Left lung (tissue), 14 donors: ENCODE measurements at places on chromosomes 1 and 21. TPM values are rescaled to one million over a fixed set of nuclear protein-coding genes. Genes with fewer than 3 reads are reported as not detected.

HUNK gene
- polyA plus RNA-seq, result 5.4 TPM

TCEA3 gene
- polyA plus RNA-seq, result 15.5 TPM

CR1L gene
- polyA plus RNA-seq, result 1.0 TPM

COL6A2 gene
- 647 TPM for polyA plus RNA-seq

DIO1 gene
- 0.95 TPM for polyA plus RNA-seq

SLFNL1 gene
- 0.90 TPM for polyA plus RNA-seq

LCA5L gene
- polyA plus RNA-seq, result 2.5 TPM

- no peak for DNase-seq
These were observed 12.3 kb upstream of the RCC2 start for GRCh38 chr1:17451731-17452130.

DNA sequence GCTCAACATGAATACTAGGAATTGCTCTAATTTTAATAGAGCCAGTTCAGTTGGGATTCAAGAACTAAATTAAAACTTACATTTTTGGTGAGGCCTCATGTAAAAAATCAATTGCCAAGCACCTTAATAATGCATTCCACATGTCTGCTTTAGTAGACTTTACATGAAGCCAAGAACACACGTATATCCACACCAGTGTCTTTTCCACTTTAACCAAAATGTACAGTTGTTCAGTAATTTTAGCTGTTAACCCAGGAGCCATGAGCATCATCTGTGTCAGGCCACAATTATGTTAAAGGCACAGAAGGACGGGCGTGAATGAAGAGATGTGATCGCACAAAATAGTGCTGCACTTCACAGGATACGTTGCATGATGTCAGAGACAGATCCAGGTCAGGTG lies 136.7 kb downstream of the TLR5 start:
- DNase-seq, result no peak

- no peak for DNase-seq
These were observed 41.0 kb upstream of the IFFO2 start for GRCh38 chr1:18997508-18997907.

DNA sequence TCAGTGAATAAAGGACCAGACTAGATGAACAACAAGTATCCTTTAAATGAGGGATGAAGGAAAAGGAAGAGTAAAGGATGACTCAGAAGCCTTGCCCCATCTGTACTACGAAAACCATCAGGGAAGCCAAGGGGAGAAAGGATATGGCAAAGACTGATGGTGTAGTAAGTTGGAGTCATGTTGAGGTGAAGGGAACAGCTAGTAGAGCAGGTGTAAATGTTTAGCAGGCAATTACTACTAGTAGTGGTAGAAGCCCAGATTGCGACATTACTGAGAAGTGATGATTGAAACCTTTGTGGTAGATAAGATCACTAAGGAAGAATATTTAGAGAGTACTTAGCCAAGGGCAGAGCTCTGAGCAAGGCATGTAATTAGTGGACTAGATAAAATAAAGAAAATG lies 84.0 kb downstream of the PHTF1 start:
- no peak for DNase-seq

GRCh38 chr1:144551107-144551542 lies 41.6 kb upstream of the PPIAL4F start:
- DNase-seq, result no peak

DNA sequence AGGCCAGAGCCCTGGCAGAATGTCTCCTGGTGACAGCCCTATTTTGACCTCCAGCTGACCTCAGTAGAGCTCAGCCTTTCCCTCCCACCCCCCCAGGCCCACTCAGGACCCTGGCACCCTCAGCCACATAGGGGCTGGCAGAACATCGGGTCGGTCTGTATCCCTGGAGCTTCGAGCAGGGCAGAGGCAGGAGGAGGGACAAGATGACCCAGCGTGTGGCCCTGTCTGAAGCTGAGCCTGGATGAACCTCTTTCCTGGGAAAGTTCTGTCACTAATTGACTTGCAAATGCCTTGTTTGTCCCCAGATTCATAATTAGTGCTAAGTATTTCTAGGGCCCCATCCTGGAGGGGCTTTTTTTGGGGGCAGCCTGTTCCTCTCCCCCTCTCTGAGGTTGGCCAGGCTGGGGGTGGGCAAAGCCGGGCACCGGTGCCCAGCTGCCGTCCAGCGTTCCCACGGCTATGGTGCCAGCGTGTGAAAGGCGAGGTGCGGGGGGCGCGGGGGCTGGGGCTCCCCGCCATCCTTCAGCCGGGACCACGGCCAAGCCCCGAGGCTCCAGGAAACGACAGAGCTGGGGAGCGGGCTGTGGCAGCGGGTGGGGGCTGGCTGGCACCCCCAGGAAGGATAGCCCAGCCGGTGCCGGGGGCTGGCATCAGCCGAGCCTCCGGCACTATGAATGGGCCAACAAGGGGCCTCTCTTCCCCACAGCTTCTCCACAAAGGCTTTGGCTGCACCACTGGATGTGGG lies 31.4 kb downstream of the RHBG start:
- no peak for DNase-seq

GRCh38 chr1:176694713-176695112 lies 231.7 kb downstream of the PAPPA2 start:
- DNase-seq, result no peak

- no peak for DNase-seq
These were observed 17.8 kb upstream of the RAB29 start for GRCh38 chr1:205792961-205793673.

- no peak for DNase-seq
These were observed 33.1 kb downstream of the ZBTB17 start for GRCh38 chr1:15942661-15943327.

GRCh38 chr1:244280859-244281258 lies 170.8 kb downstream of the ADSS2 start:
- no peak for DNase-seq

DNA sequence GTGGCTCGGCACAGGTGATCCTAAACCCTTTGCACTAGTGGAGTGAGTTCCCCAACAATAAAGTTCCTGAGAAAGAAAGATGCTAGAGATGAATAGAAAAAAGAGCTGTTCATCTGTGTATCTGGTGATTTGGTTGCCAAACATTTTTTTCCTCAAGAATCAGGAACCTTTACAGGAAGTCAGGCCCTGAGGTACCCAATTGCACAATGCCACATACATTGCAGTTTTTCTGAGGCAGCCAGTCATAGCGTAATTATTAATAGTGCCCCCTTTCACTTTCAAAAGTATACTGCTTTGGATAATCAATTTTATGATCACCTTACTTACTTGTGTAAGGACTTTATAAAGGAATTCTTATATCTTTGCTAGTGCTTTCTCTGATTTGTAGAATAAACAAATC lies 346.3 kb upstream of the POU3F1 start:
- DNase-seq, result no peak

DNA sequence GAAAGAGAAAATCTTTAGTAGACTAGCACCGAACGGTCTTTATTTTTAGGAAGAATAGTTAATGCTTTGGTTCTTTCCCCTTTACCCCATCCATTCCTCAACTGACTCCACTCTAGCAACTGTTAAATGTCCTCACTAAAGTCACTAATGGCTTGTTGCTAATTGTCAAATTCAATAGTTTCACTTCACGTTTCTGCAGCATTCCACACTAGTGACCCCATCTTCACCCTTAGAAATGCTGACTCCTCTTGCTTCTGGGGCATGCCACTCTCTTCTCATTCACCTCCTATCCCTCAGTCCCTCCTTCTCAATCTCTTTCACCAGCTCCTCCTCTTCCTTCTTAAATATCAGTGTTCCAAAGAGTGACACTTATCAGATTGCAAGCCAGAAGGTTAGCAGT lies 19.4 kb upstream of the CADM3 start:
- DNase-seq, result no peak

DNA sequence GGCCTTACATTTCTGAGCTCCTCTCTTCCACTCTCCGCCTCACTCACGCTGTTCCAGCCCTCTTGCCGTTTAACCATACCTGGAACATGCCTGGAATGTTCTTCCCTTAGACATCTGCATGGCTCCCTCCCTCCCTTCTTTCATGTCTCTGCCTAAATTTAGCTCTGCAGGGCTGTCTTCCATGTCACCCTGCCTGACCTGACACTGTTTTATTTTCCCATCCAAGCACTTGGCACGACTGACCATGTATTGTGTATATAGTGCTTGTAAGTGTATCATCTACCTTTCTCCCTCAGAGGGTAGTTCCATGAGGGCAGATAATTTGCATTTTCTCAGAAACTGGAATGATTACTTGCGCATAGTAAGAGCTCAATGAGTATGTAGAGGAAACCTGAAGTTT lies 47.3 kb downstream of the ST6GALNAC3 start:
- no peak for DNase-seq

DNA sequence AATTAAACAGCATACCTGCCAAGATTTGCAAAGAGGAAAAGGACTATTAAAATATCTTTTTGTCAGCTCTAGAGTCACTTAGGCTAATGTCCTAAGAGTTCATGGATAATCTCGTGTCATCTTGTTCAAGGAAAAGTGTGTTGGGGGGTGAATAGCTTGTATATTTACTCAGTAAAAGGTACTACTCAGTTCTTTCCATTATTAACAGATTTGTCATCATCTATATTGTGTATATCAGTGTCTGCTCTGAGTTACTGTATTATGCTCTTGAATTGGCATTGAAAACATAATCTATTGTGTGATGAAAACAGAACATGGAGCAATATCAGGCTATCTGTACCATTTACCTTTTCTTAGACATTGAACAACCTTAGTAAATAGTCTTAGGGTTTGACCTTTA lies 41.9 kb downstream of the SMG7 start:
- DNase-seq, result no peak

GRCh38 chr1:201565771-201566528 lies 27.0 kb downstream of the NAV1 start:
- no peak for DNase-seq

DNA sequence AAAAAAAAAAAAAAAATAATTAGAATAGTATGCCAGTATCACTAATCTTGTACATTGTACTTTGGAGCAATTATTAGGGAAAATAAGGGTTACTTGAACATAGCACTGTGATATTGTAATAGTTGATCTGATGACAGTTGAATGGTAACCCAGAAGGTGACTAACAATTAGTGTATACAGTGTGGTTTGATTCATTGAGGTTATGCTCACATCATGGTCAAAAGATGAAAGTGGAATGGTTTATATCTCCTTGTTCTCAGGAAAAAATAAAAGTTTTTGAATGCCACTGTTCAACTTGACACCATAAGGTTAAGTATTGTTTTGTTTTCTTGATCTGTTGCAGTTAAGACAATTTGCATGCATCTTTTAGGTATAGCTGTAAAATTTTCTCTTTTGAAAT lies 87.0 kb downstream of the GPR52 start:
- no peak for DNase-seq

DNA sequence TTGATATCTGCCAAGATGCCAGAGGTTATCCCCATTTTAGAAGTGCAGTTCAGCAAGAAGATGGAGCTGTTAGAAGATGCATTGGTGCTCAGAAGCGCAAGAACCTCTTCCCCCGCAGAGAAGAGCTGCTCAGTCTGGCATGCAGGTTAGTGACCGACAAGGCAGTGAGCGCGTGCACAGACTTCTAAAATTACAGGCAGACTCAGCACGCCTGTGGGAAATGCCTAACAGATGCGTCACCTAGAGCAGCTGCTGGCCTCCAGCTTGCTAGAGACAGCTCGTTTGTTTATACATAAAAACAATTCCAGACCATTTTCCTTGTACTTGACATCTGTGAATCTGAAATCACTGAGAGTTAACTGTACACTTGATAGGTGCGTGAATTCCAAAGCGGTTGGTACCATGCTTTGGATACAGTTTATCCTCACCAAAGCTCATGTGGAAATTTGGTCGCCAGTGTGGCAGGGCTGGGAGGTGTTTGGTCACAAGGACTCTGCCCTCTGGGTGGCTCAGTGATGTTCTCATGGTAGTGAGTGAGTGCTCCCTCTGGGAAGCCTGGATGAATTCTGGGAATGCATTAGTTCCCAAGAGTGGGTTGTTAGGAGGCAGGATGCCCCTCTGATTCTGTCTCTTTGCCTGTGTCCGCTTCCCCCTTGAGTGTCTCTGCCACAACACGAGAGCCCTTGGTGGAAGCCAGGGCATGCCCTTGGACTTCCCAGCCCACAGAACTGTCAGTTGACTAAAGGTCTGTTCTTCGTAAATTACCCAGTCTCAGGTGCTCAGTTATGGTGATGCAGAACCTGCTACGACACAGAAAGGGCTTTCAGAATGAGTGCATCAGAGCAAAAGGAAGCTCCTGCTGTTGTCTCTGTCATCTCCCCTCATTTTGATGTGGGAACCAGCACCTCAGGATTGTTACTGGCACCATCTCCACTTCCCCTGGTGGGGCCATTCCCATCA lies 24.4 kb downstream of the SNAP47 start:
- no peak for DNase-seq

DNA sequence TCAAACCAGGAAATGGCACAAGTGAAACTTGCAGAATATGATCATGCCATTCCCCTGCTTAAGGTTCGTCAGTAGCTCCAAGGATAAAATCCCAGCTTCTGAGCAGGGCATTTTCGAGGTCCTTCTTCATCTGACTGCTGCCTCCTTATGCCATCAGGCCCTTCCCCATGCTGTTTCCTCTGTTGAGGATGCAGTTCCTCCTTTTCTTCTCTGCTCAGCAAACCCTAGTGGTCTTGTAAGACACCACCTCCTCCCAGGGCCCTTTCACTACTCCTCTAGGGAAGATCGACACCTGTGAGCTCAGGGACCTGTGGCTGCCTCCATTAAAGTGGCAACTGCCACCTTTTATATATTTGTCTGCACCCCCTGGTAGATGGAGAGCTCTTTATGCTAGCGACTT lies 62.1 kb upstream of the JUN start:
- DNase-seq, result no peak
